ENCODE measurements at places on chromosomes 6 and 20.

DNA sequence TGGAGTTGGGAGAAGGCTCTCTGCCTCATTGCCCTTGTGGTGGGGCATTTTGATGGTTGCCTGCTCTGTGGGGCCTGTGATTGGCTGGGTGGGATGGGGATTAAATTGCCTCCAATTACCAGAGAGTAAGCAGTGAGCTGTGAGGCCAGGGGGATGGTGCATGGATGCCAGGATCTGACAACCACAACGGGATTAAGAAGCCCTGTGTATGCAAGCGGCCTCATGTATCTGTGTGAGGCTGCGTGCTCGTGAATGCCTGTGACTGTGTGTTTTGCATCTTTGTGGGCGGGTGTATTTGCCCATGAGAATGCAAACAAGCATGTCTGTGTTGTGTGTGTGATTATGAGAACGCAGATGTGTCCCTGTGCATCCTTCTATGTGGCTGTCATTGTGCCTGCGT, 46.1 kb downstream of the CD40 start:
- DNase-seq: no peak

- no peak for DNase-seq
Observed at GRCh38 chr6:133704371-133704770, 184.5 kb upstream of the TCF21 start.

DNA sequence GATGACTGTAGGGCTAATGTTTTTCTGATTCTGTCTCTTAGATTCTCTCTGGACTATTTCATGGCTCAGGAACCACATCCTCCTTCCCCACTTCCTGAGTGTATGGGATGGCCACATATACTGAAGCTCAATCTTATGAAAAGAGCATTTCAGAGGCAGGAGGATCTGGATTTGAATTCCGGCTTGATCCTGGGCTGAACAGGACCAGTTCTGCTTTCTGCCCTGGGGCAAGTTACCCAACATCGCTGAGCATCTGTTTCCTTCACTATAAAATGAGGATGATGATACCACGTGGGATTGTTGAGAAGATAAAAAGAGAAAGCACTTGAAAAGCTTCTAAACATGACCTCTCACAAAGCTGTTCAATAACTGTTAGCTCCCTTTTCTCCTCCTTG, 168.4 kb upstream of the TNFAIP3 start:
- DNase-seq: peak; percentile 88

- DNase-seq: no peak
Observed at GRCh38 chr6:28357036-28357435, 7.3 kb downstream of the ZKSCAN3 start.

DNA sequence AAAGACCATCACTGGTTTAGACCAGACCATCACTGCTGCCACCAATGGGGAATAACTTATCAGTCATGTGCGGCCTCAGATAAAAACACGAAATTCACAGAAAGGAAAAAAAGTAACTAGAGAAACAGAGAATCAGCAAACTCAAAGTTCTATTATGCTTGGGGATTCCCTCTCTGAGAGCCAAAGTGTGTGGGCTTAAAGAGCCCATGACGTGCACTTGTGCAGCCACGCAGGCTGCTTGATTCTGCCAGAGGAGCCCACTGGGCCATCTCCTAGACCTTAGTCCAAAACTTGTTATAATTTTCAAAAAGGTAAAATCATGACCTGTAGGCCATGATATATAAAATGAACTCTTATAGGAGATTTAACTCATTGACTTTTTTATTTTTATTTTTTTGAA, 15.2 kb downstream of the RAB44 start:
- DNase-seq: no peak

GRCh38 chr20:23584434-23585199, 16.3 kb upstream of the CST9L start:
- no peak for DNase-seq

DNA sequence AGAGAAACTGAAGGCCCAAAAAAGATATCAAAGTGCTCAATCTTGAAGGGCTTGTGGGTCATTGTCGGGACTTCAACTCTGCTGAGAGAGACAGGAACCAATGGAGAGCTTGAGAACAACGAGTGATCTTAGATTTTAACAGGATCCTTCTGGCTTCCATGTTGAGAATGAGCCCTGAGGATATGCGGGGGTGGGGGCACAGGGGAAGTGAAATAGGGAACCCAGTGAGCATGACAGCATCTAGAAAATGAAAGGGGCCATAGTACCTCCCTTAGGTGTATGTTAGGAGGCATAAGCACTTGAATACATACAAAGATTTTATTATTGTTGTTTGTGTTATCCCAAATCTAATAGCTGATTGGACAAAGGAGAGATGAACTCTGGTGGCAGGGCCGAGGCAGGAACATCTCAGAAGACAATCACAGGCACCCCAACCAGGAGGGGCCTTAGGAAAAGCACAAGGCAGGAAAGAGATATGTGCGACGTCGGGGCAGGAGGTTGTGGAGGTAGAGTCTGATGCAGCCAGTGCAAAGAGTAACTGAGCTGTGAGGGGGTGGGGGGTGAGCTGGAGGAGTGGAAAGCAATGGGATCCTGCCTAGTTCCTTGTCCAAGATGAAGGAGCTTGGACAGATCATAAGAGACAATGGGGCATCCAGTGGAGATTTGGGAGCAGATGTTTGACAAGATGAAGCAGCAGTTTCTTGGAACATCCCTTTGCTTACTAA, 10.4 kb downstream of the TGM6 start:
- no peak for DNase-seq

DNA sequence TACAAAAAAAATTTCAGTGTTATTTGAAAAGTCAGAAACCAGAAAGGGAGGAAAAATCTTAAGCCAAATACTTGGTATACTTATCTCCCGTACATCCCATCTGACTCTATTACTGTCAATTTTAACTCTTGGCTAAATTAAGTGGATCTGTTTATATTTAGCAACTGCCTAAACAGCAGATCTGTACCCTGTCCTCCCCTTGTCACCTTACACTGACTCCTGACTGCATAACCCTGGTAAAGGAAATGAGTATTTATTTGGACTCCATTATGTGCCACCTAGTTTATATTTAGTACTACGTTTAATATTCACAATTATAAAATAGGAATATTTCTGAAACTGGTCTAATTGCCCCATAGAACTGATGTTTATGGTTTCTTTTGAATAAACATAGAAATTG, 730.2 kb upstream of the GJE1 start:
- no peak for DNase-seq

- DNase-seq: no peak
Observed at GRCh38 chr6:14727494-14728395, 518.1 kb upstream of the JARID2 start.

- DNase-seq: no peak
Observed at GRCh38 chr20:25064561-25065071, 6.7 kb upstream of the ACSS1 start.

- DNase-seq: no peak
Observed at GRCh38 chr6:48177786-48178185, 66.8 kb upstream of the PTCHD4 start.

DNA sequence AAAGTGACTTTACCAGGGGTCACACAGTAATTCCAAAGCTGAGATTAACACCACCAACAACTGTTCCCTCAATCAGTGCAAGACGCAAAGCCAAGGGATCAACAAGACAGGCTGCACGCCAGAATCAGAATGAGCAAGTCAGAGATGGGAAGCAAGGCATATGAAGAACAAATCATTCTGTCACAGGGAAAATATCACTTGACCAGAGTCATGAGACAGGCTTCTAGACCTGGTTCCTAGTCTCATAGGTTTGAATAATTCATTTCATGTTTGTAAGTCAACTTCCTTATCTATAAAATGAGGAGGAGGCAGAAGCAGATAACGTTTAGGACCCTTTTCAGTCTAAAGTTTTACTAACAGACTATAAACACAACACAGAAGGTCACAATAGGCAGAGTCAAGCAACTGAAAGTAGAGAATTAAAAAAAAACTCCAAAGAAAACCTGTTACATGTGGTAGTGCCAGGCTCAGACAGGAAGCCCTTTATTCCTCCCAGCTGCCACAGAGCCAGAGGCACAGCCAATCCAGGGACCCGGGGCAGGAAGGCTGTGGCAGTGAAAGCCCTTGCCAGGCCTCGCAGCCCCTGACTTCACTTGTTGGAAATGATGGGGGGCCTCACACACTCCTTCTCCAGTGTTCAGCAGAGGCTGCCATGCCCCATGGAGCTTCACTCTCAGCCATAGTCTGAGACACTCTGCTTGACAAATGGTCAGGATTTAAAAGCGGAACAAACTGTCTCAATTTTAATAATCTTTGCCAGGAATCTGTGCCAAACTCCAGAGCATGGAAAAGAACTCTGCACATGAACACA, 29.2 kb upstream of the DST start:
- no peak for DNase-seq

DNA sequence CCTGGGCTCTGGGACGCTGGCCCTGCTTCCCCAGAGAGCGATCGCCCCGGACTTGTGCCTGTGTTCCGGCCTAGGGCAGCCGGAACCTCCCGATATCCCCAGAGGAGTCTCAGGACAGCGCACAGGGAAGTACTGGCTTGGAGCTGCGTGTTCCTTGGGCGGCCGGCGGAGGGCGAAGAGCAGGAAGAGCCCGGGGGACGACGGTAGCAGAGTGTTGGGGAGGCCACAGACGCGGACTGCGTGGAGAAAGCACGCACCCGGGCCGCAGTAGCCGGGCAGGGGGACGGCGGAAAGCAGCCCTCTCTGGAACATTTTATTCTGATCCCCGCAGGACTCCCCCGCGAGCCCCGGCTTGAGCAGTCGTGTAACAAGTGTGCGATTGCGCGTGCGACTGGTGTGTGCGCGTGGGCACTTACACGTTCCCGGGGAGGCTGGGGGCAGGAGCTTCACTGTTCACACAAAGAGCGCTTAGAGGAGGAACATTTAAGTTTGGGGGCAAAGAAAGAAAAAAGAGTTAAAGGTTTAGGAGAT, 36.1 kb downstream of the NCR2 start:
- no peak for DNase-seq

- no peak for DNase-seq
Observed at GRCh38 chr6:147127587-147127986, 76.6 kb upstream of the STXBP5 start.

DNA sequence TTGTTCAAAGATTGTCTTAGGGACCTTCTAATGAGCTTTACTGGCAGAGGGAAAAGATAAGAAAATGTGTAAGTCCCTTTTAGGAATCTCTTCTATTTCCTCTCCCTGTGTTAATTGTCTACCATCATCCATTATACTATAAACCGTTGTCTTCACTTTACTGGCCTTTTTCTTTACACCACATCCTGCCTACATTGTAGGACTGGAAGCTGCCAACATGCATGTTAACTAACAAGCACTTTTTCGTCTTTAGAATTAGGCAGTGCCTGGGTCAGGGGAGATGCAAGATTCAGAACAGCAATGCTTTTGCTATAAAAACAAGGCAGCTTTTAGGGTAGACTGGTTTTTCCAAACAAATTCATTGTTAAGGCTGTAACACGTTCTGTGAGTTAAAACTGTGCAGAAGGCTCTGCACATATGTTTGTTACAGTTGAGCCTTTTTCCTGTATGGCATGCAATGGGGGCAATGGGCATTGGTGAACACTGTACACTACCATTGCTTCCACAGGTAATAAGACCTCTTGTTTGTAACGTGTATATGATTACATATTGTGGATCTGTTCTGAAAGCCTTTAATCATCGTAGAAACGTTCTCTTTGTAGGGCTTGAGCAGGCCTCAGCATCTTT, 10.9 kb upstream of the PKIG start:
- no peak for DNase-seq

Data from trophoblast cell (in vitro differentiated cells and primary cell).